NCI-H1417 treated with DMSO at 0.1 percent for 48 hours (cell line): ENCODE measurements at places on chromosomes 5 and 9.

DNA sequence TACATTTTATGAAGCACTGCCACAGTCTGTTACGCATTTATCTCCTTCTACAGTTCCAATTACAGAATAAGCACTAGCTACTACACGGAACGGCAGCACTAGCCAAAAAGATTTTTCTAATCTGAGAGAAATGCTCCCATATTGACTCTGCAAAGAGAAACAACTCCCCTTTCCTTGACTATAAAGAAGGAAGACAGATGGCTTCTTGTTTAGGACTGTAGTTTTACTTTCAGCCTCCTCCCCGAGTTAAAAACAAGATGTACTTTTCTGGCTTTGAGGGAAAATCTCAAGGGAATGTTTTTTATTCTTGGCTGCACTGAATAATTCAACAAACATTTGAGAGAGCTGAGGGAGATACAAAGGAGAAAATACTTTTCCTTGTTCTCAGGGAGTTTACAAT is 1.9 kb upstream of the SLC44A1 start:
- DNase-seq = no peak

DNA sequence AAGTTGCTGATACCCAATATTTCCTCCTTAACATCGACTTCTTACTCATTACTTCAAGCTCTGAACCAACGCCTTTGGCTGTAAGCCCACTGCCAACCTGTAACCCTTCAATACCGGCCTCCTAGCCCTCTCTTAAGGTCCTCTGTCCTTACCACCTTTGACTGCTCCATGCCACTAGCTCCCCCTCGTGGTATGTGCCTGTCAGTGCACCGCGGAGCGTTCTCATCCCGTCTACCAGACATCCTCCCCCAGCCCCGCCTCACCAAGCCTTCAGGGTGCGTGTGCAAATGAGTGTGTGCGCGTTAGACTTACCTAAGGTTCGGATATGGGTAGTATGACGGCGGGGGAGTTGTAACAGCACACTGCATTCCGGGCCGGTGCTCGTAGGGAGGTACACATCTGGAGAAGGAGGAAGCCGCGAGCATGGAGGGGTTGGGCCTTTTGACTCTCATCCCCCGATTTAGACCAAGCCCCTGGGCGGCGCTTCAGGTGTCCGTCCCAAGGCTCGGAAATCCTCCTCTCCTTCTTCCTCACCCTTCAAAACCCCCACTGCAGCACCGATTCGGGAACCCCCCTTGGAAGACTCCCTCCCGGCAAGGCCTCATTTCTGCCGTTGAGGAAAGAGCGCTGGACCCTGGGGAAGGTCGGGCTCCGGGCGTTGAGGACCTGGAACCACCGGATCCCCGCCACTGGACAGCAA is 2.8 kb upstream of the MYORG start:
- no peak for DNase-seq

GRCh38 chr5:177317959-177318377 is 6.3 kb upstream of the MXD3 start:
- DNase-seq = no peak

- no peak for DNase-seq
These were observed 113.4 kb upstream of the ASTN2 start for GRCh38 chr9:117528225-117528624.

DNA sequence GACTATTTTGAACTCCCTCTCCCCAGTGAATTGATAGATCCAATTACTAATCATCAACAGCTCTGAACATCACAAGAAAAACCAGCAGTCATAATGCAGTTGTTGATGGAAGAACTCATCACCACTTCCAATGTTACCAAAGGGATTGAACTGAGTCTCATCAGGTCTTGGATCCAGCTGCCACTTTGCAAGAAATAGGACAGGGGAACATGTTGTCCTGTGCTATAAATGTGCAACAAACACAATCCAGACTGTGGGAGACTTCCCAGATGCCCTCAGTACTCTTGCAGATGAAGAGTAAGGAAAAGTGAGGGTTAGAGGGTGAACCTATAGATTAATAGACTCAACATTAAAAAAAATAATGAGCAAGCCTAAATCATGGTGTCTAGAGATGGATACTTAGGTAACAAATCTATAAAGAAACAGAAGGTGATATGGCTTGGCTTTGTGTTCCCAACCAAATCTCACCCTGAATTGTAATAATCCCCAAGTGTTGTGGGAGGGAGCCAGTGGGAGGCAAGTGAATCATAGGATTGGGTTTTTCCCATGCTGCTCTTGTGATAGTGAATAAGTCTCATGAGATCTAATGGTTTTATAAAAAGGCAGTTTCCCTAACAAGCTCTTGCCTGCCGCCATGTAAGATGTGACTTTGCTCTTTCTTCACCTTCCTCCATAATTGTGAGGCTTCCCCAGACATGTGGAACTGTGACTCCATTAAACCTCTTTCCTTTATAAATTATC is 63.4 kb upstream of the PAPPA start:
- no peak for DNase-seq

DNA sequence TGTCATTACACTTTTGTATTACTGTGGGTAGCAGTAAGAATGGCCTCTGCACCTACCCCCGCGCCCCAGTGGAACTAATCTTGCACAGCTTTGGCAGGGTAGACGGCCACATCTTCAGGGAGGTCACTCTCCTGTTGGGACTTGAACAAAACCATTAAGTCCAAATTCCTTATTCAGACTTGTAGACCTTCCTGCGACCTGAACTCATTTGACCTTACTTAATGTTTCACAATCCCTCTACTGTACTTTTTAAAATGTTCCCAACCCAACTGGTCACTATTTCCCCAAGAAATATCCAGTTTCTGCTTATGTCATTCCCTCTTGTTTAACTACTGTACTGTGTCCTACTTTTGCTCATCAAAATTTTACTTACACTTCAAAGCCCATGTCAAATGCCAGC is 5.3 kb upstream of the FAM120AOS start:
- no peak for DNase-seq

DNA sequence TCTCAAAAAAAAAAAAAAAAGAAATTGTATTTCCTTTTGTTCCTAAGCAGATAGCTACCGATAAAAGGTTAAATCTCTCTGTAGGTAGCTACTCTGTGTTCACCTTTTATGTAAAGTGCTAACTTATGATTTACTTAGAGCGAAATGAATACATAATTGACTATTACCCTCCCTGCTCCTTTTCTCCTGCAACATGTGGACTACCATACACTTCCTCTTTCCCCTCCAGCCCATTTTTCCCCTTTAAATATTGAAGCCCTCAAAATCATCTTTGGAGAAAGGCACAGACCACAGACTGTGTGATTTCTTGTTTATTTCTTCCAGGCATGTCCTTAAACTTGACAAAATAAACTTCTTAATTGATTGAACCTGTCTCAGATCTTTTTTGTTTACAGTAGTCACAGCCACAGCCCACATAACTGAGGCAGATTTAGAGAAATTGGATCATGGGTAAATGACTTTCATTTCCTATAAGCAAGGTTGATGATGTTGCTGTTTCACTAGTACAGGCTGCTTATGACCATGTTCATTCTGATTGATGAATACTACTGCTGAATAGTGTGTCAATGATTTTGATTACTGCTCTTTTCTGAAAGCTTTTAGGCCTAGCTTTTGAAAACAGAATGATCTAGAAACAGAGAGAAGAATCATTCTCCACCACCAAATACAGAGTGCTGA is 59.2 kb downstream of the PHAX start:
- DNase-seq = no peak

- no peak for DNase-seq
These were observed 159.8 kb downstream of the ADGRV1 start for GRCh38 chr5:90718387-90718786.
